ENCODE measurements at places on chromosomes 1 and 21.

DNA sequence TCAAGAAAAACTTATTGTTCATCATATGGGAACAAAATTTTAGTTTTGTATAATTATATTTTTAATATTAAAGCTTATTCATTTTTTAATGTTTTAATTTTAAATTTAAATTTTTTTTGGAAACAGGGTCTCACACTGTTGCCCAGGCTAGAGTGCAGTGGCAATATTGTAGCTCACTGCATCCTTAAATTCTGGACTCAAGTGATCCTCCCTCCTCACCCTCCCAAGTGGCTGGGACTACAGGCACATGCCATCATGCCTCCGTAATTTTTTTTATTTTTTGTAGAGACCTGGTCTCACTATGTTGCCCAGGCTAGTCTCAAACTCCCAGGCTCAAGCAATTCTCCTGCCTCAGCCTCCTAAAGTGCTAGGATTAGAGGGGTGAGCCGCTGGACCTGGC, 20.2 kb upstream of the FAM76A start:
- no peak for DNase-seq

DNA sequence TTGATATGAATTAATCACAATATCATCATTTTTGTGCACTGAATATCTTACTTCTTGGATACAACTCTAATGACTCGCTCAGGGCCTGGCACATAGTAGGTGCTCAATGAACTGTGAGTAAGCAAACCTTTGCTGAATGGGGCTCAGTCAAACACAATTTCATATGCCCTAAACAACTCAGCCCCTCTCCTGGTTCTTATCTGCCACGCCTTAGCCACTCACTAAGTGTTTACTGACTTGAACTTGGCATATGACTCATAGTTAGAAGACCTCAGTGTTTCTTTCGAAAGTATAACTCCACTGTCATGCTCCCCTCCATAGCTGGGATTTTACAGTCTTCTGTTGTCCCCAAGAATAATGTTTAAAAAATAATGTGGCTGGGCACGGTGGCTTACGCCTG, 4.8 kb upstream of the IFNLR1 start:
- no peak for DNase-seq

GRCh38 chr1:77245830-77246229, 26.6 kb upstream of the PIGK start:
- no peak for DNase-seq

DNA sequence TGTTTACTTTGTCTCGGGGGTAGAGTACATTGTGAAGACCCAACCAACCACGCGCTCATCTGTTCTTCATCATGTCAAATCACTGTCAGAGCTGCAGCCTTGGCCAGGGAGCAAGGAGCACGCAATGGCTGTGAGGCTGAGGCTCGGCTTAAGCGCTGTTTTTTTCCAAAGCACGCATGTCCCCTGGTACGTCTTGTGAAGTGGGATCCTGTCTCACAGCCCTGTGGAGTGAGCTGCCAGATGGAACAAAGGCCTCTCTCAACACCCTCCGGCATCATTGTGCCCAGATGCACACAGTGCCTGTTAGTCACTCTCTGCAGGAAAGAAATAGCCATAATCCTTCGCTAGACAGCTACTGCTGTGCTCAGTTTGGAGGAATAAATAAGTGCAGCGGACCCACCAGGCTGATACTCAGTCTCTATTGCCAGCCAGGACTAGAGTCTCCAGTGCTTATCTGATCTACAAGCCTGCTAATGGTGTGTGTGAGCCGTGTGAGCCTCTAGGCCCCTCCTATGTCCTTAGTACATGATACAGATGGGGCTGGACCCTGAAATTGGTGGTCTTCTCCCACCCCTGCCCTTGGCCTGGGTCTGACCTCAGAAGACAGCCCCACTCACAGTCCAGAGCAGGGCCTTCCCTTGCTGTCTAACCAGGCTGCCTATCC, 91.3 kb upstream of the COA6 start:
- DNase-seq: no peak

GRCh38 chr1:193656841-193657240, 470.4 kb upstream of the B3GALT2 start:
- DNase-seq: no peak

- peak; percentile 21 for DNase-seq
These were observed 575 bp downstream of the RRAGC start for GRCh38 chr1:38858833-38859560.

GRCh38 chr1:67372898-67373297, 57.3 kb downstream of the SERBP1 start:
- no peak for DNase-seq

GRCh38 chr1:170157820-170158219, 12.1 kb downstream of the NTMT2 start:
- no peak for DNase-seq

DNA sequence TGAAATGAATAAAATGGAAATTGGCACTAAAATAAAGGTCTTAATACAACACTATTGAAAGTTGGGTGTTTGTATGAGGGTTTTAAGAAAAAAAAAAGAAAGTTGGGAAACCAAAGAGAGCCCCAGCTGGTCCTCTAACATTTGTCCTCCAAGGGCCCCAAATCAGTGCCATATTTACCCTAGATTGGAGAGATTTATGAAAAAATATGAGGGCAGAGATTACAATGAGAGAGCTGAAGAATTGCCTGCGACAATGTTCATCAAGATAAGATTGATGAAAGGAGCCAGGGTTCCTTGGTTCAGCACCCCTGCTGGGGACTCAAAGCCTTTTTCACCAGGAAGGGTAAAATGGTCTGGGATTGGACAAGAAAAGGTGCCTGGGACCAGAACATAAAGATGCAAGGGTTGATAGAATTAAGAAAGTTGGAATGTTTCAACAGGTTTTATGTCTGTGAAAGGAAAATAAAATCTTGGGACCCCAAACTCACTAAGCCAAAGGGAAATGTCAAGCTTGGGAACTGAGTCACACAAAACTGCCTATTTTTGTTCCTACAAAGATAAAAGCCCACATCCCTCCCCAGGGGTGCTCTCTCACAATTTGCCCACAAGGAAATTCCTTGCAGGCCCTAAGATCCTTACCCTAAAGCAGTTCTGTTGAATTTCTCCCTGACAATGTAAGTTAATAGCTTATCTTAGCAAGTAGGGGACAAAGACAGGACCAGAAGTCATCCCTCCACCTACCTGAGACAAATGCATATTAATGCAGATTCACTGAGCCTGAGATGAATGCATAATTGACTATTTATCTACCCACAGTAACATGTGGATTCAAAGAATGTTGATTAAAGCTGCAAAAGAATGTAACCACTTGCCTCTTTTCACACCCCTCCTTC, 26.8 kb downstream of the CBR1 start:
- DNase-seq: no peak

- DNase-seq: no peak
These were observed 96.8 kb upstream of the C1orf21 start for GRCh38 chr1:184289825-184290550.
